ENCODE measurements at places on chromosomes 3 and 15. TPM values are rescaled to one million over a fixed set of nuclear protein-coding genes. Genes with fewer than 3 reads are reported as not detected.

The ARPP19 gene
- polyA plus RNA-seq = 64.6 TPM

The ACAN gene
- not detected for polyA plus RNA-seq

The DENND6A gene
- 25.5 TPM for polyA plus RNA-seq

The RLBP1 gene
- polyA plus RNA-seq = not detected

The LTK gene
- 2.0 TPM for polyA plus RNA-seq

The KCNAB1 gene
- polyA plus RNA-seq = 0.26 TPM

The MLF1 gene
- polyA plus RNA-seq = not detected

The PYGO1 gene
- polyA plus RNA-seq = not detected

The EPHB1 gene
- 0.71 TPM for polyA plus RNA-seq

The ACVR2B gene
- not detected for polyA plus RNA-seq

The RTP1 gene
- not detected for polyA plus RNA-seq

The CADM2 gene
- not detected for polyA plus RNA-seq

The CFAP91 gene
- polyA plus RNA-seq = not detected

The PAK6 gene
- not detected for polyA plus RNA-seq

The GPR62 gene
- not detected for polyA plus RNA-seq

The FETUB gene
- not detected for polyA plus RNA-seq

The FOXL2 gene
- not detected for polyA plus RNA-seq

The KIF9 gene
- 4.7 TPM for polyA plus RNA-seq

The SLCO3A1 gene
- polyA plus RNA-seq = 3.1 TPM

The SLC2A2 gene
- polyA plus RNA-seq = not detected

The TMIE gene
- polyA plus RNA-seq = not detected

The GOLGA6B gene
- not detected for polyA plus RNA-seq

The DLL4 gene
- not detected for polyA plus RNA-seq

The ZBBX gene
- not detected for polyA plus RNA-seq

The ZNF774 gene
- 0.04 TPM for polyA plus RNA-seq

The EIF1B gene
- polyA plus RNA-seq = 84.0 TPM

The SLC35G2 gene
- 0.31 TPM for polyA plus RNA-seq
